ENCODE measurements at places on chromosomes 7 and 10.

DNA sequence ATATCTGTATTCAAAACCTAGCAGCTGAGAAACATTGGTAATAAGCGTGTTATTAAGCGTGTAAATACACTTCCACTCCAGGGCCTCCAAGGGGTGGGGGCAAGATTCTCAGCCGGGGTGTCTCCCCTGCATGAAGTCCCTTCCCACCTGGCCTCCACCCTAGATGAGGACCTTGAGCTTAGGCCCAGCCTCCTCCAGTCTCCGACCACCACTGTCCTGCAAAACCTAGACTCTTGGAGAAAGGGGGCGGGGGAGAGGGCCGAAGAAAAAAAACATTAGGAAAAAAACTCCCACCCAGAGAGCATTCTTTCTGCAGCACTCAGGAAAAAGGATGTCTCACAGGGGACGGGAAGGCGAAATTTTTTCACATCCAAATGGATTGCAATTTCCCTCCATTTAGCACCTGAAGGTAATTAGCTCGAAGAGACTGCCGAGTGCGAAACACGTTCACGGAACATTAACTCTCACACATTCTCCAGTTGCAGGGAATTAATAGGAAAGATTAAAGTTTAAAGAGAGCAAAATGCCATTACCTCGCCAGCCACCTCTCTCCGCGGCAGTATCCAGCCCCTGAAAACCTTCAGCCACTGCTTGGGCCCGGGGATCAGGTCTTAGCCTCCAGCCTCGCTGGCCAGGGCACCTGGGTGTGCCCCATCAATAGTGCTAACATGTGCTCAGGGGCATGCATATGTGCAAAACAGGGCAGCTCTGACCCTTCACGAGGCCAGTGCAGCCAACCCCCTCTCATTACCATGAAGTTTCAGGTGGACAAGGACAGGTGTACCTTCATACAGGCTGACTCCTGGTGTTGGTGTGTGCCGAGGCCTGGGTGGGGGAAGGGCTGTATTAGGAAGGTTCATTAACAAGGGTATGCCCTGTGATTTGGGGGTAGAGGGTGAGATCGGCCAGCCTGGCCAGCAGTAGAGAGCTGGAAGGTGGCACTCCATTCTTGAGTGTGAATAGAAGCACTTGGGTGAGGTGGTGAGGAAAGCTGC, 77.2 kb downstream of the HIF1AN start:
- DNase-seq = no peak

DNA sequence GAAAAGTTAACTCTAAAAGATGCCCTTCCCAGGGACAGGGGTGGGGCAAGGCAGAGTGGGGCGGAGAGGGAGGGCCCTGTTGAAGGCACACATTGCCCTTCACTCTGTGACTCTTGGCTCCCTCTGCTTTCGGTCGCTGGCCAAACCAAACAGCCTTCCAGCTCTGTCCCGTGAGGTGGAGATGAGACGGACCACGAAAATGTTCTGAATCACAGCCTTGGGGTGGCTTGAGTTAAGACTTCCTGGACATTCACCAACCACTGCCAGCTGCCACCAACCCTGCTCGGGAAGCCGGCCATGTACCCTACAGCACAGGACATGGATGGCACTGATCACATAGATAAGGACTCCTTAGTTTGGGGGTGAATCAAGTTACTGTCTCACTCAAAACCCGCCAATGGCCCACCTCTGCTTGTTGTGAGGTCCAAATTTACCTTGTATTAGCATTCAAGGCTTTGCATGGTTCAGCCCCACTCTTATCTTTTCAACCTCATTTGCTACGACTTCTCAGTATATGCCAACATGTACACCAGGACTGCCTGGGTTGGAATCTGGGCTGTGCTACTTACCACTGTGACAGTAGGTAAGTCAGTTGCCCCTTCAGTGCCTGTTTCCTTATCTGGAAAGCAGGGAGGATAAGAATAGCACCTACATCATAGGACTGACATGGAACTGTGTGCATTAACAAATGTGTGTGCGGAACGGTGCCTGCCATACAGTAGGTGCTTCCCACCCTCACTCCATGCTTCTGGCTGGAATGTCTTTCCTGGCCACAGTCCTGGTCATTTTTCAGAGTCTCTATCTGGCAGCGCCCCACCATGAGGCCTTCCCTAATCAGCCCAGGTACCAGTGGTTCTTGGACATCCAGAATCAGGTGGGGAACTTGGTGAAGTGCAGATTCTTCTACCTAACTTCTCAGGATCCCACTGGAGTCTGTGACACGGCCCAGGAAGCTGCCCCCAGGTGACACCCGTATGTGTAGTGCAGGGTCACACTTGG, 28.0 kb downstream of the ITPRIP start:
- DNase-seq = peak; percentile 86

GRCh38 chr10:114902151-114902550, 35.8 kb upstream of the TRUB1 start:
- no peak for DNase-seq

DNA sequence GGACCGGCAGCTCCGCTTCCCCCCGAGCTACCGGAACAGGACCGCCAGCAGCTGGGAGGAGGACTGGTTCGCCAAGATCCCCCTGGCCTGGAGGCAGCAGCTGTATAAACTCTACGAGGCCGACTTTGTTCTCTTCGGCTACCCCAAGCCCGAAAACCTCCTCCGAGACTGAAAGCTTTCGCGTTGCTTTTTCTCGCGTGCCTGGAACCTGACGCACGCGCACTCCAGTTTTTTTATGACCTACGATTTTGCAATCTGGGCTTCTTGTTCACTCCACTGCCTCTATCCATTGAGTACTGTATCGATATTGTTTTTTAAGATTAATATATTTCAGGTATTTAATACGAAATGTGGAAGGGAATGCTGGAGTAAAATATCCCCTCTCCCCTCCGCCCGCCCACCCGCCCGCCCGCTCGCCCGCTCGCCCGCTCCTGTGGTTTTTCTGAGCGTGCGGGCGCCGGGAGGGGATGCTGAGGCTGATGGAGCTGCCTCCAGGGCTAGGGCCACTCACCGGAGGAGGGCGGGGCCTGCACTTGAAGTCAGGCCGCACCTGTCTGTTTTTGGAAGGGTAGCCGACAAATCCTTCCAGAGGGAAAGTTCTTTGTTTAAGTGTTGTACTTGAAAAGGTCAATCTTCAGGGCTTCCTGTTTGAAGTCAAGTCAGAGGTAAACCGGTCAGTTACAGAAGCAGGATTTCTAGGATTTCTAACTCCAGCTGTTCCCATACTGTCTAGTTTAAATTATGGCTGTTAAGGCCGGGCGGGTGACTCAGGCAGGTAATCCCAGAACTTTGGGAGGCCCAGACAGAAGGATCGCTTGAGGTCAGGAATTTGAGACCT, 30.5 kb downstream of the CHST12 start:
- DNase-seq = no peak

DNA sequence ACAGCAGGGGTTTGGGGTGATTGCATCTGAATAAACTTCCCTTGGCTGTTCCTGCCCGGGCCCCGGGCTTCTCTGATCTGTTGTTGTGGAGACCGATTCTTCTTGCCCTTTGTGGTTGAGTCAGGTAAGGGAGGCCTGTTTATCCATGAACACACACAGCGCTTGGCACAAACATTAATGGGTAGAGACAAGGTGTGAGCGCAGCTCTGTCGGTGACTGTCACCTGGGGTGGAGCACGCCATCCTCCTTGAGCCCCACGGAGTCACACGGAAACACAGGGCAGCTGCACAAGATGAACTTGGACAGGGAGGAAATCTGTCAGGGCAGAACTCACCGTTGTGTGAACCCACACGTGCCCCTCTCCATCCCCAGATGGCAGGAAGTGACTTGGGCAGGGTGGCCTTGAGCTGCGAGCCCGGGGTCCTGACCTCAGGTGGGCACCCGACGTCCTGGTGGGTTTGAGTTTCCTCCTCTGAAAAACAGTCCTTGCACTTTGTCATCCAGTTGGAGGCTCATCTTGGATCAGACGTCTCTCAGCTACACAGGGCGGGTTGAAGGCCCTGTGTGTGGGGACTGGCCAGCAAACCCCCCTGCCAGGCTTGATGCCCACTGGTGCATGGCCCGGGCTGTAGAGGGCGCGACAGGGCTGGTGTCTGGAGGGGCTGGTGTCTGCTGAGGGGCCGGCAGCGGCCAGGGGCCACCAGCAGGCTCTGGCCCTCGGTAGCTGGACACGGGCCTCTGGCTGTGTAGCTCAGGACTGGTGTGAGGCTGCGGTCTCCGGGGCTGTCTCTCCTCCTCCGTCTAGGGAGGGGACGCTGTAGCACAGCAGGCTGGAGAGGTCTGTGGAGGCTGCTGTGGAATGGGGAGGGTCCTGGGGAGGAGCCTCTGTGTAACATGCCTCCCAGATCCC, 24.2 kb upstream of the SHH start:
- DNase-seq = peak; percentile 7

DNA sequence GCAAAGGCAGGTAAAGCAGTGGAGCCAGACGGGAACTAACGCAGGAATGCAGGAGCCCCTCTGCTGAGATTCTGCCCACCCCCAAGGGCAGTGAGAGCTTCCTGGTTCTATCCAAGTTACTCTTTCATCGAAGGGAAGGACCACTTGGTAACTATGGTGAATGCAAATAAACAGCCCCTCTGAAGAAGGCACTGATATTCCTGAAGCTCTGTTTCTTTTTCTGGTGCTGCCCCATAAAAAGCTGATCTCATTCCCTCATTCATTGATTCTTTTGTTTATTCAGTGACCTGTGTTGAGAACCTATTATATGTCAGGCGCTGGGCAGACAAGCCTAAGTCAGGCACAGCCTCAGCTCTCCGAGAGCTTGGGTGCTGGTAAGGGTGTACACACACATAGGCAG, 217.3 kb downstream of the SNX10 start:
- no peak for DNase-seq

GRCh38 chr7:1673581-1674118, 3.6 kb downstream of the ELFN1 start:
- peak; percentile 19 for DNase-seq

DNA sequence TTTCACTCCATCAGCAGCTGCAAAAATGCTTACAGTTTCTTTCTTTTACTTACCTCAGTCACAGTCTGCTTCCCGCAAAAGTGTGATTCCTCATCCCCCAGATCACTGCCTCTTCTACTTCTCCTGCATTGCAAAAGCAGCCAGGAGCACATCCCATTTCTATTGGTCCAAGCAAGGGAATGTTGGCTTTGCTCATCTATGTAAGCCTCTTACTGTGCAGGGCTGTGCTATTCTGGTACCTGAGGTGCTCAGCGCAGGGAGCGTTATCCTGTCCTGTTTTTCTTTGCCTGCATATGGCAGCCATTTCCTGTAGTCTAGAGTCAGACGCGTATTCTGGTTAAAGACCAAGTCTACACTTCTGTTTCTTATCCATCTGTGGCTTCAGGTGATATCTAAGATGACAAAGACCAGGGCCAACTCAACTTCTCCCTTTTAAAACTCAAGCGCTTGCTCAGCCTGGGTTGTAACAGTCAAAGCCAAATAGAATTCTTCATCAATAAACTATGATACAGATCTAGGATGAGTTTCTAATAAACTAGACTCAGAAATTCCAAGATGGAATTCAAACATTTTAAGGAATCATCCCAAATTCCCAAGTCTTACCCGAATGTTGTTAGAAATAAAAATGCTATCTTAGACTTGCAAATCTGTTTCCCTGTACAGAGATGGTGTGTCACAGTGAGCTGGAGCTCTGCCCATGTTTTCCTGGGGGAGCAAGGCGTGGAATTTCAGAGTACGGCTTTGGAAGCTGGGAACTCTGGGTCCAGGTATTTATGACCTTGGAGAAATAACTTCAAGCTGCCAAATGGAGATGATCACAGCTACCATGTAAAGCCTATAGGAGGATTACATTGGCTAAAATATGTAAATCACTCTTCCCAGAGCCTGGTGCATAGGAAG, 6.1 kb upstream of the RBM17 start:
- DNase-seq = no peak

DNA sequence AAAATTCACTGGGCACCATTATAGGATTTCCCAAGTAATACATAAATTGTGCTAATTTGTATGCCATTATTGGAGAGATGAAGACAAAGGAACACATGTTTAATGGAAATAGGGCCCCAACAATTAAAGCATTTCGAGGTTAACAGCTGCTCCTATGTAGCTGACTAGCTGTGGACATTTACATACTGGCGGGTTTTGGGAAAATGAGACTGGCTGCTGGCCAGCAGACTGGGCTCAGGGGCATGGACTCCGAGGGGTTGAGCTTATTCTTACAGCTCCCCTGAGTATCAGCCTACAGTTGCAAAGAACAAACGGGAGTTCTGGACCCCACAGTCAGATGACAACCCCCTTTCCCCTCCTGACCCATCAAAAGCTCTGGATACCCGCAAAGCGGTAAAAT, 91.9 kb upstream of the MYO3A start:
- DNase-seq = no peak

DNA sequence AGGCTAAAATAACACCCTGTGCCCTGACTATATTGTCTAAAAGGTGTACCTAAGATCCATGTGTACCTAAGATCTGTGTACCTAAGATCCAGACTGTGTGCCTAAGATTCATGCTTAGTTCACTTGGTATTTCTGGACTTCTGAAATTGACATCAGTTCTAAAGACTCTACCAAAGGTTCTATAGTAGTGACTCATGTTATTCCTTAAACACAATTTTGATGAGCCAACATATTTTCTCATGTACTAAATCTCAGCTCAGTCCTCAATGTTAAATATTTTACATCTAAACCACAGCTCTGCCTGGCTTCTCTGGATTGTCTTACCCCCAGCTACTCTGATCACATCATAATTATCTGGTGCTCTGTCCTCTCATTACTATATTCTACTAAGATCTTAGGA, 802.3 kb upstream of the SORCS1 start:
- no peak for DNase-seq

- DNase-seq = no peak
Observed at GRCh38 chr10:18719811-18720210, 60.6 kb downstream of the ARL5B start.

DNA sequence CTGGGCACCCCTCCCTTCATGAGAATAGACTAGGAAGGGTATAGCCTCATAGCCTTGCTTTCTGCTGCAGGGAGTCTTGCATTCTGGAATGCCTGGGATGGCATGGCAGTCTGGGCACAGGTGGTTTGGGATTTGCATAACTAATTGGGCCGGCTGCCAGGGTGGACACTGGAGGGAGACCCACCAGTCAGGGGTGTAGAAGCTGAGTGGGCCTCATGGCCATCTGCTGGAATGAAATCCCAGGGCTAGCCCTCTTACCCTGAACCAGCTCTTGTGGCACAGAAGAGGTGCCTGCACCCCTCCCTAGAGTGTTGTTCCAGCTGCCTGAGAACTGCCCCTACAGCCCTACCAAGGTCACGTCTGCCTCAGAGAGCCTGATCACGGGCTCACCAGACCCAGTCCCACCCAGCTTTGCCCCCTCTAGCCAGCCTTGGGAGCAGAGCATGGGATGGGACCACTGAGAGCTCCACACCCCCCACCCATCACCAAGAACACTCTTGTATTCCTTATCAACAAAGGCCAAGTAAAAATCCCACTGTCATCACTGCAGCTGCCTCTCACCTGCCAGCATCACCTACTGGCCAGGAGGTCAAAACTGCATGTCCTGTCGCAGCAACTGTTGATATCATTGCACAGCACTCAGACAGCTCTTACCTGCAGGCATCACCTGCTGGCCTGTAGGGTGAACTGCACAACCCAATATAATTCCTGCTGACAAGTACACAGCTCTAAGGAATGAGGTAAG, 148.9 kb downstream of the ZEB1 start:
- no peak for DNase-seq

DNA sequence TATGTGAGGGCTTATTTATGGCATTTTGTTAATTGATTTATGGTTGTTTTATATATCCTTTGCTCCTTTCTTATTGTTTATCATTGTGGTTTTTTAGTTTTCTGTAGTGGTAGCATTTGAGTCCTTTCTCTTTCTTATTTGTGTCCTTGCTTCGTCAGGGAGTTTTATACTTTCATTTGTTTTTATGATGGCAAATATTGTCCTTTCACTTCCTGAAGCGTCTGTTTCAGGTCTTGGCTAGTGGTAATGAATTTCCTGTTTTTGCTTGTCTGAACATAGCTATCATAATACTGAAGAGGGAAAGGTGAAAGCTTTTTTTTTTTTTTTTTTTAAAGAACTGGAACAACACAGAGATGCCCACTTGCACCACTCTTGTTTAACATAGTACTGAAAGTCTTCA, 228.2 kb downstream of the ATRNL1 start:
- no peak for DNase-seq
